Prostate gland (tissue), 2 donors: ENCODE measurements at places on chromosomes 16 and 17.

DNA sequence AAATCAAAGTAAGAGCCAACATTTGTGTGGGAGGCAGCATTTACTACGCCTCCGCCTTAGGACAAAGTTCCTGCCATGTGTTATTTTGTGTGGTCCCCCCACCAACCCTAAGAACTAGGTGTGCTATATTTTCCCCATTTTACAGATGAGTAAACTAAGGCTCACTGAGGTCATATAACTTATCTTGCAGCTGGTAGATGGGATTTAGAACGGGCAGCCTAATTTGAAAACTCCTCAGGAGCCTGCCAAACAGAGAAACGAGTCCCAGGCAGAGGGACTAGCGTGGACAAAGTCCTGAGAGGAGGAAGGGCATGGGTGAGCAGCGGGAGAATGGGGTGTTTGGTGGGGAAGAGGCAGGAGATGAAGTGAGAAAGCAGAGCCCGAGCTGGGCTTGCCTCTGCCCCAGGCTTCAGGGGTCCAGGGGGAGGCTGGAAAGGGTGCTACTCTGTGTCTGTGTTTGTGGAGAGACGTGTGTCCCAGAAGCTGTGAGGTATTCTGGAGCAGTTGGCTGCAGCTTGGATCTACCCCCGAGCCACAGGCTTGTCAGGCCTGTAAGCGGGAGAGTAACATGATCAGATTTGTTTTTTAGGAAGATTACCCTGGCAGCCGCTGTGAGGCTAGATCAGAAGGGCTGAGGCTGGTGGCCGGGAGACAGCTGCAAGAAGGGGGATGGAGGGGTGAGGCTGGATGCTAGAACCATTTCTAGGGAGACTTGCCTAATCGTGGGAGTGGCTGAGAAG is 5.0 kb downstream of the MLLT6 start:
- peaks cover 8% of the 10 kb centered on the region for H3K36me3 ChIP-seq
- no peak for DNase-seq
- H3K4me3 ChIP-seq, result no peak overlapping the region
- peaks cover 4% of the 10 kb centered on the region for H3K4me1 ChIP-seq
- H3K27me3 ChIP-seq, result no peaks in the 10 kb centered on the region

GRCh38 chr17:6157716-6158115 is 87.5 kb downstream of the WSCD1 start:
- no peak for DNase-seq
- H3K36me3 ChIP-seq, result no peaks in the 10 kb centered on the region
- no peak overlapping the region for H3K4me3 ChIP-seq
- H3K27ac ChIP-seq, result no peak overlapping the region
- no peaks in the 10 kb centered on the region for H3K27me3 ChIP-seq

DNA sequence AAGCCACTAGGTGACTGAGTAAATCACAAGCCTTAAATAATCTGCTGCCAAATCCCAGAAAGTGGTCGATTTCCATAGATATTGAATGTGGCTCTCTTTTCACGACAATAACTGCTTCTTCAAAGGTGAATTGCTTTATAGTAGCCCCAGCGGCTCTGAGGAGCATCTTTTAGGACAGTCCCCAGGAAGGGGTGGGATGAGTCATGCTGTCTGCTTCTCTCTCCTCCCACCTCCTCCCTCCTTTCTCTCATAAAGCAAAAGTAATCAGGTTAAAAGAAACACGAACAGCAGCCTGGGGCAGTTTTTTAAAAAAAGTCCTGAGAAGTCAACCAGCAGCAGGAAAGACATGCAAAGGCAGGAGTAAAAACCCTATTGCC is 1.8 kb downstream of the KIAA0513 start:
- peaks cover 27% of the 10 kb centered on the region for H3K4me1 ChIP-seq
- peak overlapping the region; percentile 88 for H3K4me3 ChIP-seq
- DNase-seq, result peak; percentile 76

DNA sequence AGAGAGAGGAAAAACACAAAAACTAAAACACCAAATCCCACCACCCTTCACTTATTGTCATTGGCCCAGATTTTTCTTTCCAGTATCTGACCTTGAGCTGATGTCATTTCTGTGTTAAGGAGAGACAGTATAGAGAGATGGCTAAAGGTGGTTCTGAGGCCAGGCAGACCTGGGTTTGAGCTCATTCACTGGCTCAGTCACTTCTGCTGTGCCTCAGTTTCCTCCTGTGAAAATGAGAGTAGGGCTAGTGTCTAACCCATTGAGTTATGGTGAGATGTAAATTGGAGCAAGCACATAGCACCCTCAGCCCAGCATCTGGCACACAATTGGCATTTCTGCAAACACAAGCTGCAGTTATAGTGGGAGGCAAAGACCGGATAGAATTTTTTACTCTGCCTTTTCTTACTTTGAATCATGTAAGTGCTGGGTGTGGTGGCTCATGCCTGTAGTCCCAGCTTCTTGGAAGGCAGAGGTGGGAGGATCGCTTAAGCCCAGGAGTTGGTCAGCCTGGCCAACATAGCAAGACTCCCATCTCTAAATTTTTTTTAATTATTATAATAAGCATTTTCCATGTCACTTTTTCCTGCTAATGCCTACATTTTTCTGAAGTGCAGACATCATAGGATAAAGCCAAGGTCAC is 6.4 kb upstream of the KIFC3 start:
- no peak overlapping the region for H3K27ac ChIP-seq
- H3K36me3 ChIP-seq, result no peaks in the 10 kb centered on the region
- no peak overlapping the region for H3K4me3 ChIP-seq
- no peaks in the 10 kb centered on the region for H3K4me1 ChIP-seq
- no peaks in the 10 kb centered on the region for H3K27me3 ChIP-seq

DNA sequence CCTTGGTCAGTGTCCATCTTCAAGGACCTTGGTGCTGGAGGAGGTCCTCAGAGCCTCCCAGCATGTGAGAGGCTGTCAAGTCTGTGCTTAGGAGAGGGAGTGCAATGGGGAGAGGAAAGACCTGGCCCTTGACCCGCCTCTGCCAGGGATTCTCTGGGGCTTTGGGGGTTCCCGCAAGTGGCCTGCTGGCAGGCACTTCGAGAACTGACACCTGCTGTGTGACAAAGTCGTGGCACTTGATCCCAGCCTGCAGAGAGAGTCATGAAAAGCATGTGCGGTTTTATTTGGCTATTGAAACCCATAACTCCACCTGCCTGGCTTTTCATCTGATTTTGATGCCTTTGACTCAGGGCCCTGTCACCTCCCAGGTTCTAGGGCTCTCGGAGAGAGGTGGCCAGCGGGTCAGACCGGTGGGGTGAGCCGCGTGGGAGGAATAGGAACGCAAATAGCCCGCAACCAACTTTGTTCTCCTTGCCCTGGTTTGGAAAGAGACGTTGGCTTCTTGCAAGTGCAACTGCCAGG is 42.8 kb upstream of the GSE1 start:
- H3K27ac ChIP-seq, result no peak overlapping the region
- no peaks in the 10 kb centered on the region for H3K36me3 ChIP-seq
- peaks cover 7% of the 10 kb centered on the region for H3K4me1 ChIP-seq
- no peaks in the 10 kb centered on the region for H3K27me3 ChIP-seq
- DNase-seq, result no peak

DNA sequence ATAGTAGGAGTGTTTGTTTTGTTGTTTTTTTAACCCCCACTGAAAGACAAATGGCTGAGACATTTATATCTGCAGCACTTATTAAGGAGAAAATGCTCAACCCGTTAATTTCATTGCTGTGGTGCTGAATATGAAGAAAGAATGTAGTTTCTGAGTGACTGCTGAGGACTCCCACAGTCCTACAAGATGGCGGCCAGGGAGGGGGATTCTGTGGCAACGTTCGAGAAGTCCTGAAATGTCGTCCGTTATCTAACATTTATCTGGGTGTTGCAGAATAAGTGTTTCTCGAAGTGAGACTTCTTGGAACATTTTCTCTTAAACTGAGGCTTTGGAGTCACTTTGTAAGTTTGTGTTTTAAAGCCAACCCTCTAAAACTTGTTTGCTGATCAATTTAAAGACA is 530.4 kb downstream of the XYLT1 start:
- H3K27ac ChIP-seq, result no peak overlapping the region
- DNase-seq, result no peak
- no peaks in the 10 kb centered on the region for H3K27me3 ChIP-seq
- no peaks in the 10 kb centered on the region for H3K4me1 ChIP-seq

DNA sequence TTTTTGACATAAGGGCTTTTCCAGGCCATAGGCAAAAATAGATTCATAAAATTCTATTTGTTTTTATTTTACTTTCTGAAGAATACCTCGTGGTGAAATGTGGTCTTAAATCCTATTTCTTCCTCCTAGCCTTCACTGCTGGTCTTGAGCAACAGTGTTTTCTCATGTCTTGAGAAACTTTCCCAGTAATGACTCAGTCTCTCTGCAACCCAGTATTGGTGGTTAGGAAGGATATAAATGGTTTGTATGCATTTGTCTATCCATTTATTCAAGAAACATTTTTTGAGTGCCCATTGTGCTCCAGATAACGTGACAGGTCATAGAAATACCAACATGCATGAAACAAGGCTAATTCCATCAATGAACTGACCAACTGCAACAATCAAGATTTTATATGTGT is 213.9 kb downstream of the TMEM114 start:
- no peaks in the 10 kb centered on the region for H3K27me3 ChIP-seq
- DNase-seq, result no peak
- H3K36me3 ChIP-seq, result no peaks in the 10 kb centered on the region
- no peak overlapping the region for H3K27ac ChIP-seq
- no peak overlapping the region for H3K4me3 ChIP-seq
- H3K4me1 ChIP-seq, result no peaks in the 10 kb centered on the region

GRCh38 chr16:27690608-27691007 is 140.7 kb downstream of the KATNIP start:
- no peaks in the 10 kb centered on the region for H3K4me1 ChIP-seq
- H3K27me3 ChIP-seq, result no peaks in the 10 kb centered on the region
- no peak overlapping the region for H3K27ac ChIP-seq

DNA sequence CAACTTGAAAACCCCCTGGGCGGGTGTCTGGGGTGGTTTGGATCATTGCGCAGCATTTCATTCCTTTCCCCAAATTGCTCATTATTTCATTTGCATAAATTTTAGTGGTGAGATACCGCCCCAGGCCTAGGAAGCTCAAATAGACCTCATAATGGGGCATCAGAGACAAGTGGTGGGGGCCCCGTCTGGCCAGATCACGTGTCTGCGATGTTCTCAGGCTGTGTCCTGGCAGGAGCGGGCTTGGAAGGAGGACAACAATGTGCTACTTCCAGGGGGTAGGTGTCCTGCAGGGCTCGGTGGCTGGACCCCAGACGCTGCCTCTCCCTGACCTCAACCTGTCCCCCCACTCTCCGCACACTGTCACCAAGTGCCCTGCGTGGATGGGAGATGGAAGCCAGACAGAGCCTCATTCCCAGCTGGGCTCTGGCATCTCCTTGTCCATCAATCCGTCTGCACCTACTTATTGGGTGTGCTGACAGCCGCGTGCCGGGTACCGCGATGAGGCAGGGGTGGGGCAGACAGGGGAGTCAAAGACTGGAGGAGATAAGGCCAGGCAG is 116.9 kb downstream of the NTN1 start:
- H3K27ac ChIP-seq, result no peak overlapping the region
- no peak for DNase-seq
- no peaks in the 10 kb centered on the region for H3K4me1 ChIP-seq
- no peaks in the 10 kb centered on the region for H3K36me3 ChIP-seq
